ENCODE measurements at places on chromosomes 2 and 18. TPM values are rescaled to one million over a fixed set of nuclear protein-coding genes. Genes with fewer than 3 reads are reported as not detected.

The TRAK2 gene
- 21.6 TPM for total RNA-seq

The UPP2 gene
- not detected for total RNA-seq

DNA sequence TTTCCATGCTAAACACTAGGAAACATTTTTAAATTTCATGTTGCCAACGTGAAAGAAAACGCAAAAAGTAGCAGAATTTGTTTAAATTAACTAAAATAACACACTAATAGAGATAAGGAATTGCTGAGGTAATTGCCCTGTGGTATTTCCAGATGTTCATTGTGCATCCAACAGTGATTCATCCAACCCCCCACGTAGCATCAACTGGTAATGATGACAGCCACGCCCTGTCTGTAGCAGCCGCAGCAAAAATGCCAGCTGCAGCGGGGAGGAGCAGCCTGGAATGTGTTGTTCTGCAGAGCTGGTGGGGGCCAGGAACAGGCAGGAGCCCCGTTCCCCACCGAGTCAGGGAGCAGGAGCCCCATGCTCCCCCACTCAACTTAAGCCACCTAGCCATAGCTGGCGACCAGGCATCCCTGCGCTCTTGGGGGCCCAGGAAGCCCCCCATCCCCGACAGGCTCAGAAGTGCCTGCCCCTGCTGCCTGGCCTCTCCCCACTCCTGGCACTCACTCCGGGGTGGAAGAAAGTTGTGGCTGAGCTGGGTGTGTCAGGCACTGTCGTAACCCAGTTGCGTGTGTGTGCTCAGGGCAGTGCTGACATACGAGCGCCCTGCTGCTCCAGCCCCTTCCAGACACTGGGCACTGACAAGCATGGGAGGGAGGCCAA is 695.1 kb upstream of the ACVR2A start:
- no peak overlapping the region for H3K4me3 ChIP-seq
- no peaks in the 10 kb centered on the region for H3K4me1 ChIP-seq
- no peak for DNase-seq
- H3K36me3 ChIP-seq, result no peaks in the 10 kb centered on the region
- H3K27ac ChIP-seq, result no peak overlapping the region

GRCh38 chr2:3460831-3461800 is 58.2 kb downstream of the ADI1 start:
- H3K27me3 ChIP-seq, result no peaks in the 10 kb centered on the region
- H3K4me1 ChIP-seq, result peaks cover 6% of the 10 kb centered on the region
- H3K36me3 ChIP-seq, result no peaks in the 10 kb centered on the region
- H3K27ac ChIP-seq, result peak overlapping the region; percentile 48

- no peaks in the 10 kb centered on the region for H3K36me3 ChIP-seq
- no peak overlapping the region for H3K27ac ChIP-seq
- peaks cover 35% of the 10 kb centered on the region for H3K4me1 ChIP-seq
- peak overlapping the region; percentile 49 for H3K4me3 ChIP-seq
- H3K27me3 ChIP-seq, result no peaks in the 10 kb centered on the region
- DNase-seq, result peak; percentile 55
Measured at GRCh38 chr2:160427629-160428404, 65.8 kb downstream of the RBMS1 start.

Data from B cell (primary cell).